ENCODE measurements at places on chromosomes 2 and 18. TPM values are rescaled to one million over a fixed set of nuclear protein-coding genes. Genes with fewer than 3 reads are reported as not detected.

EFEMP1 gene
- 329 TPM for total RNA-seq

PTPRM gene
- total RNA-seq, result 76.4 TPM

LYPD1 gene
- 5.6 TPM for total RNA-seq

FOXD4L1 gene
- total RNA-seq, result 0.71 TPM

RAPGEF4 gene
- total RNA-seq, result 12.6 TPM

MAP3K19 gene
- total RNA-seq, result not detected

SLC5A7 gene
- total RNA-seq, result 0.23 TPM

PROC gene
- total RNA-seq, result not detected

TXNL4A gene
- 82.7 TPM for total RNA-seq

UGT1A8 gene
- total RNA-seq, result not detected

MAPRE3 gene
- total RNA-seq, result 23.5 TPM

SH3RF3 gene
- total RNA-seq, result 11.1 TPM

CCDC150 gene
- total RNA-seq, result 2.9 TPM

UCN gene
- 2.6 TPM for total RNA-seq

SP100 gene
- total RNA-seq, result 101 TPM

PRKAG3 gene
- total RNA-seq, result not detected

SERPINB11 gene
- not detected for total RNA-seq

RELCH gene
- total RNA-seq, result 32.6 TPM

C2orf80 gene
- total RNA-seq, result not detected

STAMBP gene
- total RNA-seq, result 40.5 TPM

FBXO15 gene
- total RNA-seq, result 2.4 TPM

FOXI3 gene
- total RNA-seq, result not detected

CASP8 gene
- 26.3 TPM for total RNA-seq

GKN1 gene
- total RNA-seq, result not detected

KIAA2012 gene
- total RNA-seq, result 1.7 TPM

KIF5C gene
- 0.92 TPM for total RNA-seq

ERMN gene
- not detected for total RNA-seq

SRD5A2 gene
- total RNA-seq, result 0.99 TPM

SNED1 gene
- 48.2 TPM for total RNA-seq

SS18 gene
- total RNA-seq, result 56.9 TPM

SMYD1 gene
- total RNA-seq, result 0.06 TPM

ANKRD12 gene
- 64.3 TPM for total RNA-seq

ICA1L gene
- total RNA-seq, result 2.6 TPM

ST8SIA5 gene
- total RNA-seq, result 0.23 TPM

CENPO gene
- 10.6 TPM for total RNA-seq

POTEF gene
- not detected for total RNA-seq

CTNNA2 gene
- 0.17 TPM for total RNA-seq

TRIM43 gene
- not detected for total RNA-seq

GCG gene
- total RNA-seq, result not detected

SNORC gene
- 2.2 TPM for total RNA-seq

LIMS4 gene
- 2.0 TPM for total RNA-seq
